ENCODE measurements at places on chromosomes 7 and 10. TPM values are rescaled to one million over a fixed set of nuclear protein-coding genes. Genes with fewer than 3 reads are reported as not detected.

GPR15LG gene
- total RNA-seq: not detected

PTPRE gene
- total RNA-seq: 45.3 TPM

UPK3BL2 gene
- 84.2 TPM for total RNA-seq

RPS24 gene
- total RNA-seq: 1,044 TPM

BTBD16 gene
- total RNA-seq: not detected

KIF11 gene
- total RNA-seq: 1.3 TPM

SPOCK2 gene
- total RNA-seq: 772 TPM

ITGA8 gene
- not detected for total RNA-seq

VAX1 gene
- not detected for total RNA-seq

SYT15 gene
- 1.1 TPM for total RNA-seq

NPSR1 gene
- total RNA-seq: not detected

PON1 gene
- not detected for total RNA-seq

POP7 gene
- 12.4 TPM for total RNA-seq

STEAP1B gene
- total RNA-seq: 0.73 TPM

GHRHR gene
- total RNA-seq: not detected

UPK3B gene
- 4.4 TPM for total RNA-seq

LRRC18 gene
- total RNA-seq: not detected

GIMAP6 gene
- total RNA-seq: 25.5 TPM

AKR1D1 gene
- not detected for total RNA-seq

RAPGEF5 gene
- 0.85 TPM for total RNA-seq

MRM2 gene
- total RNA-seq: 4.2 TPM

AGMO gene
- total RNA-seq: not detected

DHX32 gene
- 5.8 TPM for total RNA-seq

MTURN gene
- 91.0 TPM for total RNA-seq

TFPI2 gene
- 1.5 TPM for total RNA-seq

IGF2BP3 gene
- 11.0 TPM for total RNA-seq

TMEM120A gene
- 21.7 TPM for total RNA-seq

NAT16 gene
- not detected for total RNA-seq

MSMB gene
- not detected for total RNA-seq

TMEM236 gene
- 0.07 TPM for total RNA-seq

CRTAC1 gene
- total RNA-seq: not detected

VWDE gene
- 5.8 TPM for total RNA-seq

NCAPG2 gene
- 8.8 TPM for total RNA-seq

RBM20 gene
- not detected for total RNA-seq

DYDC2 gene
- total RNA-seq: not detected

LIPK gene
- not detected for total RNA-seq

PCDH15 gene
- not detected for total RNA-seq

SBDS gene
- 270 TPM for total RNA-seq

SRRM3 gene
- not detected for total RNA-seq

PODXL gene
- total RNA-seq: 1.1 TPM

CHAT gene
- total RNA-seq: not detected

TRIL gene
- total RNA-seq: not detected

ECD gene
- total RNA-seq: 41.3 TPM

CYP26C1 gene
- total RNA-seq: 0.18 TPM

TACC2 gene
- total RNA-seq: not detected

ERVW-1 gene
- total RNA-seq: not detected

ALOX5 gene
- total RNA-seq: 66.6 TPM

SSC4D gene
- not detected for total RNA-seq

RHOBTB1 gene
- total RNA-seq: 0.37 TPM

CALY gene
- total RNA-seq: 0.96 TPM

HOXA6 gene
- not detected for total RNA-seq

FAM221A gene
- total RNA-seq: 6.2 TPM

RELN gene
- not detected for total RNA-seq

HOGA1 gene
- total RNA-seq: not detected

INPP5A gene
- 17.6 TPM for total RNA-seq

FBXL13 gene
- 1.4 TPM for total RNA-seq

ZPBP gene
- total RNA-seq: not detected

CLRN3 gene
- total RNA-seq: not detected

TWIST1 gene
- total RNA-seq: not detected

LRRD1 gene
- 0.22 TPM for total RNA-seq

All from T-helper 17 cell (primary cell).